ENCODE measurements at places on chromosomes 5 and 9.

DNA sequence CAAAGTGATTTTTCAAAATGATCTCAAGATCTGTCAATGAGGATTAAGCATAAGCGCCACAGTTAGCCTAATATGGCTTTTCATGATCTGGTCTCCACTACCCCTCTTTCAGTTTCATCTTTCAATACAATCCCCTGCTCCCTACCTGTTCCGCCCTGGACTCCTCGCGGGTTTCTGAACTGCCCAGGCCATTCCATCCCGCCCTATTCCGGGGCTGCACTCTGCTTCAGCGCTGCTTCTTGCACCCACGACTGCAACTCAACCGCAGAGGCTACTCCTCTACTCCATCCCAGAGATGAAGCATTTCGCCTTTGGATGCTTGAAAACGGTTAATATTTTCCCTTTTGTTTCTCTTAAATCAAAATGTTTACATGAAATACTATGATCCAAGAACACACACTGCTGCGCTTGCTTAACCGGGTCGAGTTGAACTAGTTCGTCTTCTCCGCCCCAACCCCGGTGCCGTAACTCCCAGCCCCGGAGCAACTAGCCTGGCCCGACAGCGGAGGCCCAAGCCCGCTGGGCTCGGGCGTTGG lies 716 bp upstream of the OTULIN start:
- no peak for DNase-seq

- DNase-seq = no peak
Measured at GRCh38 chr5:111697215-111697614, 59.8 kb downstream of the NREP start.

- DNase-seq = no peak
Measured at GRCh38 chr5:28281351-28281750, 1243.0 kb upstream of the CDH9 start.

DNA sequence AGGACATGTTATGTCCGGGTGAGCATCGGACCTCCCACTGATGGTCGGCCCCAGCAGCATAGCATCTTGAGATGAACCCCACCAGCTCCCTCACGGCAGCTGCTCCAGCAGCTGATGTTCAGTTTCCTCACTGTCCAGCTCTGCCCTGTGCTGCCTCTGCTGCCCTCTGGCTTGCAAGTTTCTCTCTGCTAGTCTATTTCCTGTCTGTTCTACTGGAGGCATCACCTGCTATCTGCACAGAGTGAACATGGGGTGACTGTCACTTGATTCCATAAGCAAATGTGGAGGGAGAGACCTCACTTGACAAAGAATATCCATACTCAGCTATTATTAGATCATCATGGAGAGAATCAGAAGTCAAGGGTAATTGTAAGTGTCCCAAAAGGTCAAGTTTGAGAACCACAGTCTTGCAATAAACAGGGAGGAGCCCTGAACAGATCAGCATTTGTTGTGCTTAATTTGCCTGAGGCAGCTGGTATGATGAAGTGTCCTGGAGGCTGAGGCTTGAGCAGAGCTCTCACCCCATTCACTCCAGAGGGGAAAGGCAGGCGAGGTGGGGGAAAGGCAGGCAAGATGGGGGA lies 702.8 kb downstream of the SEMA5A start:
- no peak for DNase-seq

- no peak for DNase-seq
Measured at GRCh38 chr9:133140174-133140505, 19.1 kb upstream of the RALGDS start.

- DNase-seq = no peak
Measured at GRCh38 chr5:57937501-57938173, 455.0 kb upstream of the ACTBL2 start.

DNA sequence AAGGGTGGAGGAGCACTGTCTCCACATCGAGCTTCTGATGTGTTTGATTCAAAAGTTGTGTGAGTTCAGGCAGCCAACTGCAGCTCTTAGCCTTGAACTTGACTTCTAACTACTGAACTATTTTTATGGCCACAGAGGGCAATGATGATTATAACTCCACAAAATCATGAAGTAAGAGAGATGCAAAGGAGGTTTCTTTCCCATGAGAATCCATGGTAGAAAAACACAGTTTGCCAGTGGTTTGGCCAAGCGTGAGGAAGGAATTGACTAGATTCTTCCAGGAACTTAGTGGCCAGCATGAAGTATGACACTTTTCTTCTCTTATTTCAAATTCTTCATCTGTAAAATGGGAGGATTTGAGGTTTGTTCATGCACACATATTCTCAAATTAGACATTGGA lies 43.2 kb downstream of the PAPPA start:
- no peak for DNase-seq

- no peak for DNase-seq
Measured at GRCh38 chr5:78979909-78980308, 5.2 kb downstream of the ARSB start.

GRCh38 chr9:113299800-113300292 lies 3.3 kb downstream of the RNF183 start:
- DNase-seq = no peak

DNA sequence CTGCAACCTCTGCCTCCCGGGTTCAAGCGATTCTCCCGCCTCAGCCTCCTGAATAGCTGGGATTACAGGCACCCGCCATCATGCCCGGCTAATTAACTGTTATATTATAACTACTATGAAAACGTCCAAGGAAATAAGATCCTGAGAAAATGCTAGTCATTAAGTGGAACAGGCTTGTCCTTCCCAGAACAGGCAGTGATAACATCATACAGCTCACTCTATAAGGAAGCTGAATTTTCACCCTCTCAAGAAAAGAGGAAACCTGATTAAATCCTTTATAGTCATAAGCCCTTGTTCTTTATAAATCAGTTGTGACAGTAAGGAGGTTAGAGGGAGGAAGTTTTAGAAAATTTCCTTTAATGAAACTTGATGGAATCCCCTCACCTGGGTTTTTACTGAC lies 163.9 kb upstream of the CLINT1 start:
- DNase-seq = no peak

DNA sequence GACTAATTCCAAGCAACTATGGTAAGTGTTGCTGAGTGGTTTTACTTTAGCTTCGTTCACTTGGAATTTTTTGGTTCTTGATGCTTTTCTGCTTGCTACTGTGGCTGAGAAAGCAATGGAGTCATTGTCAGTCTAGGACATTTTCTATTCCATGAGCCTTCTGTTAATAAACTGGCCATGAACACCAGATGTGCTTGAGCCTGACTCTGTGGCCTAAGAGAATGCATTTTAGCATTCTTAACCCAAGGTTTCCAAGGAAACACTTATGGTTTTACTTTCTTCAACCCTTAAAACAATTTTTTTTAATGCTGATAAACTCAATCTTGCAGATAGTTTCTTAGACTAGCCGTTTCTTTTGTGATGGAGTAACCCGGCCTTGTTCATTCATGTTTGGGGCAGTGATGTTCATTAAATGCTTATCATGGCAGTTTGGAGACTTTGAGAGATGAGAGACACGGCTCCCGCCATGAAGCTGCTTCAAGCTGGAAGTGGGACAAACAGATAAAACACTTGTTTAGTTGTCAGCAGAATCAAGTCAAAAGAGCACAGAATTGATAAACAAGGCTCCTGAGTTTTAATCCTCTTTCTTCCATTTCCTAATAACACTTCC lies 42.4 kb downstream of the OSTF1 start:
- DNase-seq = no peak

DNA sequence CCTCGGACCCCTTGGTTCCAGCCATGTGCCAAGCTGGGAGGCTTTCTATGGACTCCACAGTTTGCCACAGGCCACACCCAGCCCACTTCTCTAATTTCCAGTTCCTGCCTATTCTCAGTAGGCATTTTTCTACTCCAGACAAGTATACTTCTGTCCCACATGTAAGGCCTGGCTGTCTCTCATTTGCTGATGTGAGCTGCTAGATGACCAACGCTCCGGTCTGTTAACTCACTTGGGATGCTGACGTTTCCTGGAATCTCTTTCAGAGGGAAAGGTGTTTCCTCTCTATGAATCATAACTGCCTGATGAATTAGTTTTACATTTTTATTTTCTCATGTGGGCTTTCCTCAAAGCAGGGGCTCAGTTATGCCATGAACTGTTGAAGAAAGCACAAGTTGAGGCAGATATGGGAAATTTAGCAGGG lies 36.3 kb downstream of the ERGIC1 start:
- no peak for DNase-seq

DNA sequence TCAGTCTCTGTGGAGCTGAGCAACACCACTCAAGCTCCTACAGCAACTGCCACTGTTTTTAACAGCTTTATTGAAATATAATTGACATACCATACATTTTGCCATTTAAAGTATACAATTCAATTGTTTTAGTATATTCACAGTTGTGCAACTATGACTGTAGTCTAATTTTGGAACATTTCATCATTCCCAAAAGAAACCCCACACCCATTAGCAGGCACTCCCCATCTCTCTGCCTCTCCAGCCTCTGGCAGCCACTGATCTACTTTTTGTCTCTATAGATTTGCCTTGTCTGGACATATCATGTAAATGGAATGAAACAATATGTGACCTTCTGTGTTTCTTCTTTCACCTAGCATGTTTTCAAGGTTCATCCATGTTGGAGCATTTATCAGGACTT lies 43.5 kb downstream of the RUSC2 start:
- no peak for DNase-seq

DNA sequence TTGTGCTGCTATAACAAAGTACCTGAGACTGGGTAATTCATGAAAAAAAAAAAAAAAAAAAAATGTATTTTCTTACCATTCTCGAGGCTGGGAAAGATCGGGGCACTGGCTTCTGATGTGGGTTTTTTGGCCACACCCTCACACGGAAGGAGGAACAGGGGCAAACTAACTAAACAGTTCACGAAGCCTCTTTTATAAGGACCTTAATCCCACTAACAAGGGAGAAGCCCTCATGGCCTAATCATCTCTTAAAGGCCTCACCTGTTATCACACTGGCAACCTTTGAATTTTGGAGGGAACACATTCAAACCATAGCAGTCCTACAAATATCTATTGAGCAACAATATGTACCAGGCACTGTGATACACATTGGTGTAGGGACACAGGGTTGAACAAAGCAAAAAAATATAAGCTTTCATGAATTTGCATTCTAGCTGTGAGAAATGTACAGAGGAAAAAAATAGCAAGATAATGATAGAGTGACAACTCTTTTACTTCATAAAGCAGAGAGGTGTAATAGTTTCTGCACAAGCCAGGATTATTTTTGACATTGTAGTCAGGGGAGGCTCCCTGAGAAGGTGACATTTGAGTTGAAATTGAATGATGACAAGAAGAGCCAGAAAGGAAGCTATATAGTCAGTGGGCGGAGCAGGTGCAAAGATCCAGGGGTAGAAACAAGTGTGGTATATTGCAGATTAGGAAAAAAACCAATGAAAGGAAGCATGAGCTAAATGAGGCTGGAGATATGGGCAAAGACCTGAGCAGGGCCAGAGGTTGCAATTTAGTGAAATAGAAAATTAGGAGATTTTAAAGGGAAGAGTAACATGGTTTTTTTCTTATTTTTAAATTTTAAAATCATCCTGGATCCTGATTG lies 68.1 kb upstream of the GRAMD2B start:
- no peak for DNase-seq

DNA sequence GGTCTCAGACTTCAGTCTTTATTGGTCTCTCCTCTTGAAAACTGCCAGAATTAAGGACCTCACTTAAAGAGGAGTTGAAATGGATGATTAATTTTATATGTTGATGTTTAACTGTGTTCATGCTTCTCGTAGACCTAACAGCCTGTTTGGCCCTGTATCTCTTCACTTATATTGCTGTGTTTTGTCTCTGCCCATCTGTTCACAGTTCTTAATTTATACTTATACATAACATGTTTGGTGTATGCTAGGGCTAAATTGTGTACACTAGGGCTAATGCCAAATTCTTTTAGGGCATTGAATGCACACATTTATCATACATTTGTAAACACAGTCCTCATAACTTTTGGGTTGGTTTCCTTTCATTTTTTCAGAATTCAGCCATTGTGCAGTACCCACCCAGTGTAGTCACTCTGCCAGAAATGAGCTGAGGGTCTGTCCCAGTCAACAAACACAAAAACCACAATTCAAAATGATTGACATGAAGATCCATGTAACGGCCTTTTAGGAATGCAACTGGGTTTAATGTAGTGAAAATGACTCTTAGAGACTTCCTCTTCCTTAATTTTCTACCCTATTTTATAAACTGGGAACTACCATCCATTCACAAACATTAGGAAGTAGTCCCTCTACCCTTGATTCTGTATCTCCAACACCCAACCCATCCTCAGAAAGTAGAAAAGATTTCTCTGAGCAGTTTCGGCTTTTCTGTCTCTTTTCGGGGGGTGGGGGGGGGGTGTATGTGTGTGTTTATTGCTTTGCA lies 668.8 kb upstream of the KLF4 start:
- no peak for DNase-seq

- DNase-seq = no peak
Measured at GRCh38 chr9:98067184-98067583, 10.7 kb downstream of the NANS start.

DNA sequence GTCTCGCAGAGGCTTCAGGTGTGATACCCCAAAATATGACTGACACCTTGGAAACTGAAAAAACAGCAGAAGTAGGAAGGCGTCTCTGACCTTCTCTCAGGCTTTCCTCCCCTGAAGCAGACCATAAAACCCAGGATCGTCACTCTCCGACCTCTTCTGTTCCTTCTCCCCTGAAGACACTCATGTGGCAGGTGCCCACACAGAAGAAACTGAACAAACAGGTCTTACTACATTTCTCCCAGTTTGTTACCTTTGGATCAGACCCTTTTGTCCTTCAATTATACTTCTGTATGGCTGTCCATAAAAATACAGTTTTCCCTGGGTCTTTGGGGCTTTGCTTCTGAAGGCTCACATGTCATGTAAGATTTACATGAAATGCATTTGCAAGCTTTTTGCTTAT lies 10.3 kb upstream of the PRUNE2 start:
- no peak for DNase-seq

GRCh38 chr5:5416733-5417132 lies 5.7 kb upstream of the ICE1 start:
- no peak for DNase-seq
